ENCODE measurements at places on chromosomes 5 and 9.
A peak's percentile ranks its signal among the peaks of the same experiment; 100 is the strongest.

- no peaks in the 10 kb centered on the region for H3K4me1 ChIP-seq
- no peak for DNase-seq
- H3K27ac ChIP-seq = no peak overlapping the region
- H3K27me3 ChIP-seq = no peaks in the 10 kb centered on the region
- no peak overlapping the region for H3K4me3 ChIP-seq
Measured at GRCh38 chr9:69155341-69156030, 18.6 kb upstream of the TJP2 start.

GRCh38 chr9:120326049-120326693, 253.8 kb downstream of the CDK5RAP2 start:
- H3K4me3 ChIP-seq = no peak overlapping the region
- H3K36me3 ChIP-seq = no peaks in the 10 kb centered on the region
- H3K27me3 ChIP-seq = peaks cover 8% of the 10 kb centered on the region
- no peak overlapping the region for H3K27ac ChIP-seq

DNA sequence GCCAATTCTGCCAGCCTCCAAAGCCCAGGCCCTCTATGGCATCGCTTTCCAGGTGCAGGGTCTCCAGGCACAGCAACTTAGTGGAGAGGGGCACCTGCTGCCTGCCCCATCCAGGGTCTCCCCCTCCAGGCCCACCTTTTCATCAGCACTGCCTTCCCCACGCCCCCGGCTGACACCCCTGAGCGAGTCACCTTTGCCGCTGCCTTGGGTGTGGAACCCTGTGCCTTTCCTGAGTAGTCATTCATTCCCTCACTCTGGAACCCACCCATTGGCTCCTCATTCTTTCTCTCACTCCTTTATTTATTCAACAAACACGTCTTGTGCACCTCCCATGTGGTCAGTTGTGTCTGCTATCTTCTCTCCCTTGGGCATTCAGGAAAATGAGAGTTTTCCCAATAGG, 14.5 kb upstream of the RPL26L1 start:
- H3K36me3 ChIP-seq = peaks cover 3% of the 10 kb centered on the region
- H3K4me3 ChIP-seq = no peak overlapping the region
- H3K27ac ChIP-seq = peak overlapping the region; percentile 15

DNA sequence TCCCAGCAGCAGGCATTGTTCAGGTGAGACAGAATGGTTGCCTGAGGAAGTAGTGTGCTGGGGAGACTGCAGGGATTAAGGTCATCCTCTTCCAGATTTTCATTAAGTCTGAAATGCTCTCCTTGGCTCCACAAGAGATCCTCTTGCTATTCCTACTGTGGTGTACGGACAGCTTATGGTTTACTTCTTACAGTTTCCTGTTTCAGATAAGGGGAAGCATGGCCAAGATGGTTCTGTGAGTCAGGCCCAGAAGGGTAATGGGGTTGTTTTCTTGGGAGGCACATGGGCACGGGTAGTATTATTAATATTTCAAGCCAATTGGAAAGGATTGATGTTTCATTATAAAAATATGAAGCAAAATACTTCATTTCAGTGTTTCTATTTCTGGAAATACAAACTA, 42.9 kb downstream of the GLRX start:
- H3K27me3 ChIP-seq = peaks cover 2% of the 10 kb centered on the region
- no peak overlapping the region for H3K27ac ChIP-seq
- H3K4me3 ChIP-seq = no peak overlapping the region
- H3K4me1 ChIP-seq = peaks cover 3% of the 10 kb centered on the region
- no peak for DNase-seq

DNA sequence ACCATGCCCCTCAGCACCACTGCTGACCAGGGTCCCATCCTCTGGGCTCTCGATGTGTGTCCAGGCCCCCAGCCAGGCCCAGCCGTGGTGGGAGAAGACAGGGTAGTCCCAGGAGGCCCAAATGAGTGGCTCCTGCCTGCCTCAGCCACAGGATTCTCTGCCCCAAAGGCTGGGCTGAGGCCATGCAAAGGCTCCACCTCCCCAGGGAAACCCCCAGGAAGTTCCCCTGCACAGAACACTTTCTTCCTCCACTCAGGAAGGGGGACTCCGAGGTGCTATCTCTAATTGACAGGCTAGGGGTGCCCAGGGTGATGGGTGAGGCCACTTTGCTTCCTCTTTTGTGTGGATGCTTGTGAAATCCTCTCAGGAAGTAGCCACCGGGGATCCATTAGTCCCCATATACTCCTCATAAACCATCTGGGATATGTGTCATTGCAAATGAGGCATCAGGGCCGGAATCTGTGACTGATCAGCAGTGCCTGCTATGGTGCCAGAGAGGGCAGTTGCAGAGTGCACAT, 23.1 kb upstream of the TDRD7 start:
- DNase-seq = peak; percentile 74
- no peak overlapping the region for H3K4me3 ChIP-seq
- no peak overlapping the region for H3K27ac ChIP-seq
- H3K4me1 ChIP-seq = peaks cover 12% of the 10 kb centered on the region
- H3K36me3 ChIP-seq = no peaks in the 10 kb centered on the region

DNA sequence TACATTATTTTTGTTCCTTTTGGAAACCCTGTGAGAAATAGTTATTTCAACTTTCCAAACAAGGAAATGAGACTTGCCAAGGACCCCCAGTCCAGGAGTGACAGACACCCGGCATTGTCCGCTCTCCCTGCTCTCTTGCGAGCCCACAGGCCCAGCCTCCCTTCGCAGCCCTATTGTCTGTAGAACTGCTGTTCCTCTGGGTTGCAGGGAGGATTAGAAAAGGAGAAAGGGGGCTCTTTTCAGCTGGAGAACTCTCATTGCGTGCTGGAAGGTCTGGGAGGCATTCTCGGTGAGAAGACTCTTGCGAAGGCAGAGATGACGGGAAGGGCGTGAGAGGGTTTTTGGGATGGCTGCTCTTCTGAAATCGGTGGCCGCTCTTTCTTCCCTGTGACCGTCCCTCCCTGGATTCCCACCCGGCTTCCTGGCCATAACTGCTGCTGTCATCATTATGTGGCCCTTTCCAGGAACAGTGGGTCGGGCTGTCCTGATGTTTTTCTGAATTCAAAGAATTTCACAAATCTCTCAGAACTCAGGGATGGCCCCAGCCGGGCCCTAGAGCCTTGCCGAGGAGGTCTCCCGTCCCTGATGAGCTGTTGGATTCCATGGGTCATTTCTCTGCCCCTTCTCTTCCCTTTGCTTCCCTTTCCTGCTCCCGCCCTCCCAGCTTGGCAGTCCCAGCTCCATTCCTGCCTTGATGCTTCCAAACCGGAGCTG, 29.8 kb downstream of the STC2 start:
- no peak for DNase-seq
- H3K36me3 ChIP-seq = no peaks in the 10 kb centered on the region
- no peak overlapping the region for H3K27ac ChIP-seq
- H3K27me3 ChIP-seq = peaks cover 32% of the 10 kb centered on the region

GRCh38 chr5:175235251-175235960, 208.6 kb downstream of the DRD1 start:
- H3K4me3 ChIP-seq = no peak overlapping the region
- H3K27ac ChIP-seq = no peak overlapping the region
- no peak for DNase-seq
- H3K4me1 ChIP-seq = no peaks in the 10 kb centered on the region
- peaks cover 20% of the 10 kb centered on the region for H3K27me3 ChIP-seq

GRCh38 chr5:122420091-122420490, 108.1 kb downstream of the SNCAIP start:
- H3K36me3 ChIP-seq = no peaks in the 10 kb centered on the region
- no peak overlapping the region for H3K4me3 ChIP-seq
- no peak for DNase-seq
- H3K27ac ChIP-seq = no peak overlapping the region
- peaks cover 8% of the 10 kb centered on the region for H3K27me3 ChIP-seq

DNA sequence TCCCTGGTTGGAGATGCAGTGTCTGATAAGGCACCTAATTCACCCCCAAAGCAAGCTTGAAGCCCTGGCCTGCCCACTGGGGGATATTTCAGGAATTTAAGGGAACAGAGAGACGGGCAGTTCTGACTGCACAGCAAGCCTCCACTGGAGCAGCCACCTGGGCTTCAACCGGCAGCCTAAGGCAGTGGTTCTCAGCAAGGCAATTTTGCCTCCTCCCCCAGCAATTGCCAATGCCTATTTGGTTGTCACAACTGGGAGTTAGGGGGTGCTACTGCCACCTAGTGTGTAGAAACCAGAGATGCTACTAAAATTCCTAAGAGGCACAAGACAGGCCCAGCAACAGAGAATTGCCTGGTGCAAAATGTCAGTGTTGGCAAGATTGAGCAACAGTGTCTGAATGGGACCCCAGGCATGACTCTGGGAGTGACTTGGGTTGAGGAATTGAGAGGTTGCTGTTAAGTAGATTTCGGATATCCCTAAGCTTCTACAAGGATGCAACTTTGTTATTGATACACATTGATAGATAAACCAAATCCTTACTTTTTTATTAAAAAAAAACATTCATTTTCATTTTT, 58.7 kb upstream of the CTSL start:
- no peak overlapping the region for H3K27ac ChIP-seq
- H3K4me1 ChIP-seq = no peaks in the 10 kb centered on the region
- no peaks in the 10 kb centered on the region for H3K36me3 ChIP-seq
- H3K27me3 ChIP-seq = no peaks in the 10 kb centered on the region

GRCh38 chr5:154402611-154403010, 43.2 kb upstream of the SAP30L start:
- peaks cover 7% of the 10 kb centered on the region for H3K4me1 ChIP-seq
- no peak overlapping the region for H3K27ac ChIP-seq
- H3K36me3 ChIP-seq = no peaks in the 10 kb centered on the region
- H3K27me3 ChIP-seq = no peaks in the 10 kb centered on the region
- no peak overlapping the region for H3K4me3 ChIP-seq

- no peak overlapping the region for H3K27ac ChIP-seq
- peaks cover 2% of the 10 kb centered on the region for H3K27me3 ChIP-seq
- no peaks in the 10 kb centered on the region for H3K36me3 ChIP-seq
- H3K4me1 ChIP-seq = no peaks in the 10 kb centered on the region
- no peak for DNase-seq
- H3K4me3 ChIP-seq = no peak overlapping the region
Measured at GRCh38 chr5:14064841-14065240, 78.3 kb upstream of the TRIO start.

GRCh38 chr5:132480546-132480892, 10.1 kb downstream of the IRF1 start:
- no peak overlapping the region for H3K4me3 ChIP-seq
- peak overlapping the region; percentile 56 for H3K27ac ChIP-seq
- H3K36me3 ChIP-seq = peaks cover 28% of the 10 kb centered on the region
- peak; percentile 23 for DNase-seq

GRCh38 chr9:137774775-137775386, 102.7 kb upstream of the CACNA1B start:
- DNase-seq = no peak
- H3K4me3 ChIP-seq = no peak overlapping the region
- no peak overlapping the region for H3K27ac ChIP-seq
- peaks cover 23% of the 10 kb centered on the region for H3K36me3 ChIP-seq
- no peaks in the 10 kb centered on the region for H3K27me3 ChIP-seq

DNA sequence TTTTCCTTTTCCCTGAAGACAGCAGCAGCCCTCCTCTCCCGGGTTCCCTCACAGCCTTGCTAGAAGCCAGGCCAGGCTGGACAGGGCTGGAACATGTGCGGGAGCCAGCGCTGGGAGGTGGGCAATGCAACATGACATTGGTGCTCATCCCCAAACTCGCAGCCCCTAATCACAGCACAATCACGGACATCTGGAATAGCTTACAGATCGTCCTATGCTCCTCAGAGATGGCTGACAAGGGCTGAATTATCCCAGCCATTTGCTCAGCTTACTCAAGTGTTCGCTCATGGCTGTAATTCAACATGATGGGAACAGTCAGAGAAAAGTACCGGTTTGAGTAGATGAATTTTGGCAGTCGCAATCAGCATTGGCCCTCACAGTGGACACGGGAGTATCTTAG, 49.8 kb downstream of the FSTL4 start:
- no peak overlapping the region for H3K27ac ChIP-seq
- peaks cover 18% of the 10 kb centered on the region for H3K27me3 ChIP-seq
- DNase-seq = no peak
- no peak overlapping the region for H3K4me3 ChIP-seq
- H3K36me3 ChIP-seq = no peaks in the 10 kb centered on the region
- no peaks in the 10 kb centered on the region for H3K4me1 ChIP-seq

DNA sequence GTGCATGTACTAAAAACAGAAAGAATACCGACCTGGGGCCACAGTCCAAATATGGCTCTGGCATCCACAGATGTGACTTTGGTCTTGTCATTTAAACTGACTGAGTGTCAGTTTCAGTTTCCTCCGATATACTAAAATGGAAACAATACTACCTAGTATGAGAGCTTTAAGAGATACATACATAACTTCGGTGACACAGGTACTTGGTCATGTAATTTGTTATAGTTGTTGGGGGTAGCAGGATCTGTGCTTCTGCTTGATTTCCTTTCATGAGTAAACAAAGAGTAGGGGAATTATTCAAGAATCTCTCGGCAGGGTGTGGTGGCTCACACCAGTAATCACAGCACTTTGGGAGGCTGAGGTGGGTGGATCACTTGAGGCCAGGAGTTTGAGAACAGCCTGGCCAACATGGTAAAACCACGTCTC, 32.1 kb downstream of the MTMR12 start:
- peak overlapping the region; percentile 91 for H3K27ac ChIP-seq
- H3K27me3 ChIP-seq = no peaks in the 10 kb centered on the region
- peaks cover 29% of the 10 kb centered on the region for H3K36me3 ChIP-seq
- DNase-seq = peak; percentile 50
- peak overlapping the region; percentile 43 for H3K4me3 ChIP-seq
- peaks cover 72% of the 10 kb centered on the region for H3K4me1 ChIP-seq

DNA sequence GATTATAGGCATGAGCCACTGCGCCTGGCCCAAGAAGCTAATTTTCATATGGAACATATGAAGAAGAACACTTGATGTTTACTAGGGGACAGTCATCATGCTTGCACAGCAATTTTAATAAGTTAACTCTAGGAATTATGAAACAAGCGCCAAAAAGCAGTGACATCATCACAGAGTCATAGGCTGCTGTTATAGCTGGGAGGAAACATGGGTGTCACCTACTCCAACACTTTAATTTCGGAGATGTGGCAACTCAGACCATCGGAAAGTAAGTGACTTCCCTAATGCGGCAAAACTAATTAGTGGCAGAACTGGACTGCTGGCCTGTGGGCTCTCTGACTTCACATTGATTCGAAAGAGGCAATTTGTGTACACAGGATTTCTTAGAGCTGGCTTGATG, 38.1 kb upstream of the EQTN start:
- no peak for DNase-seq
- H3K27me3 ChIP-seq = peaks cover 3% of the 10 kb centered on the region

- H3K27ac ChIP-seq = peak overlapping the region; percentile 95
- no peaks in the 10 kb centered on the region for H3K27me3 ChIP-seq
- DNase-seq = peak; percentile 80
Measured at GRCh38 chr5:43396762-43397304, 15.4 kb downstream of the CCL28 start.

GRCh38 chr5:173327948-173328843, at the start of gene STC2:
STC2 (minus strand) TSS chr5:173328414; CDS start chr5:173328193, 221 bp downstream.
- H3K27ac ChIP-seq = peak within 1 kb of the TSS; percentile 89
- peak within 1 kb of the TSS; percentile 98 for H3K4me3 ChIP-seq
- H3K27me3 ChIP-seq = peaks cover 60% of the 10 kb centered on the region
- peaks cover 62% of the 10 kb centered on the region for H3K36me3 ChIP-seq

- DNase-seq = no peak
- no peak overlapping the region for H3K4me3 ChIP-seq
- peaks cover 93% of the 10 kb centered on the region for H3K36me3 ChIP-seq
- H3K27me3 ChIP-seq = no peaks in the 10 kb centered on the region
Measured at GRCh38 chr9:120914953-120915352, 11.6 kb downstream of the TRAF1 start.

GRCh38 chr5:16152601-16153568, 26.7 kb downstream of the MARCHF11 start:
- DNase-seq = no peak
- H3K4me3 ChIP-seq = no peak overlapping the region
- H3K27ac ChIP-seq = no peak overlapping the region
- H3K4me1 ChIP-seq = no peaks in the 10 kb centered on the region
- H3K36me3 ChIP-seq = no peaks in the 10 kb centered on the region
- no peaks in the 10 kb centered on the region for H3K27me3 ChIP-seq

Measured in activated CD8-positive, alpha-beta T cell treated with anti-CD3 and anti-CD28 coated beads for 36 hours (primary cell).